ENCODE measurements at places on chromosomes 5 and 9. TPM values are rescaled to one million over a fixed set of nuclear protein-coding genes. Genes with fewer than 3 reads are reported as not detected.

DNA sequence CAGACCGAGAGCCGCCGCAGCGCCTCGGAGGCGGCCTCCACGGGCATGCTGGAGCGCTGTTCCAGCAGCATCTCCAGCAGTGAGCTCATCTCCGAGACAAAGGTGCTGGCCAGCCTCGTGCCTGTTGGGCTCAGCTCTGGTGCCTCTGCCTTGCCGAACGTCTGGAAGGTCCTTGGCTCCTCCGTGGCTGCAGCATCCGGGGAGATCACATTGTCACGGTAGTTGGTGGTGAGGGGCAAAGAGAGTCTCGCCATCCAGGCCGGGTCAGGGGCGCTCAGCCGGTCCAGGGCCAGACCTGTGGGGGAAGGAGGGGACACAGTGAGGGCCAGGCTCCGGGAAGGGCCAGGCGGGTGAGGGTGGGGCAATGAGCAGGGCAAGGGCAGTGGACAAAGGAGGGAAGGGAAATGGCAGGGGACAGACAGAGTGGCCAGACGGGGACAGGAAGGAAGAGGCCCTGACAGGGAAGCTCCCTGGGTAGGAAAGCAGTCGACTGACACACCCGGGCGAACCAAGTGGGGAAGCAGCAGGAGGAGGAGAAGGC lies 12.4 kb downstream of the PCDH12 start:
- DNase-seq: no peak

DNA sequence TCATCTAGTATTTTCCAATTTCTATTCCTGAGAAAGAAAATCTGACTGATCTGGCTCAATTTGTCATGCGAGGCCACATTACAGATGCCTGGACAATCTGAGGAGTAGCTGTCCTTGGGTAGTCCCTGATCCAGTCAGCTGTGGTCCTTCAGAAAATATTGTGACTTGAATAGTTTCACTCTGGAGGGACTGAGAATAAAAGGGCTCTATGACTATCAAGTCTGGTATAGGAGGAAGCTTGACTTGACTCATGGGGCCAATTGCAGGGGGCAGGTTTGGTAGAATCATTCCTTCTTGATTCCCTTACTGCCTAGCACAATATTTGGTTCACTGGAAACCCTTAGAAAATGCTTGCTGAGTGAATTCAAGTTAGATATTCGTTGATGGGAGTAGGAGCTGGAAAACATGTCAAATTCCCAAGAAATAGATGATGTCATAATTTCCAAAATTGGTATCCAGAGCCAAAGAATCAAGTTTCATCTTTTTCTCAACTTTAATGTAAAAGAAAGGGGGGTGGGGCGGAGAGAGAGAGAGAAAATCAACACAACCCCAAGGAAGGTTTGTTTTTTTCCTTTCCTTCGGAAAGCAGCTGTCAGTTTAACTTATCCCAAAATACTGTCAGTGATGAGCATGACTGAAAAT lies 32.4 kb upstream of the STX17 start:
- no peak for DNase-seq

- no peak for DNase-seq
Measured at GRCh38 chr9:100759215-100759614, 181.3 kb downstream of the CAVIN4 start.

- no peak for DNase-seq
Measured at GRCh38 chr9:131385296-131385695, 8.6 kb upstream of the PRRC2B start.

GRCh38 chr9:78923966-78924659 lies 627.2 kb downstream of the PSAT1 start:
- no peak for DNase-seq

- no peak for DNase-seq
Measured at GRCh38 chr5:118597543-118597942, 390.8 kb downstream of the DTWD2 start.

- DNase-seq: no peak
Measured at GRCh38 chr5:72152545-72152944, 45.3 kb downstream of the MAP1B start.

- no peak for DNase-seq
Measured at GRCh38 chr9:118527261-118527660, 823.1 kb downstream of the TLR4 start.

GRCh38 chr9:135492886-135493669 lies 7.4 kb upstream of the MRPS2 start:
- DNase-seq: no peak

The CDO1 gene
- 0.17 TPM for total RNA-seq

The PCDHA1 gene
- not detected for total RNA-seq

The PTGDS gene
- 3.1 TPM for total RNA-seq

The SYNPO gene
- total RNA-seq: 8.2 TPM

The FAM169A gene
- 23.2 TPM for total RNA-seq
